CD8-positive, alpha-beta T cell (primary cell): ENCODE measurements at places on chromosomes 1 and 21.

GRCh38 chr1:36156329-36157114 is 562 bp downstream of the MAP7D1 start:
- peak; percentile 61 for DNase-seq

GRCh38 chr1:8913457-8913856 is 32.2 kb upstream of the CA6 start:
- no peak for DNase-seq

GRCh38 chr1:67570486-67571143 is 114.4 kb upstream of the GADD45A start:
- DNase-seq: no peak

GRCh38 chr1:172915271-172915670 is 135.5 kb downstream of the TNFSF18 start:
- no peak for DNase-seq

DNA sequence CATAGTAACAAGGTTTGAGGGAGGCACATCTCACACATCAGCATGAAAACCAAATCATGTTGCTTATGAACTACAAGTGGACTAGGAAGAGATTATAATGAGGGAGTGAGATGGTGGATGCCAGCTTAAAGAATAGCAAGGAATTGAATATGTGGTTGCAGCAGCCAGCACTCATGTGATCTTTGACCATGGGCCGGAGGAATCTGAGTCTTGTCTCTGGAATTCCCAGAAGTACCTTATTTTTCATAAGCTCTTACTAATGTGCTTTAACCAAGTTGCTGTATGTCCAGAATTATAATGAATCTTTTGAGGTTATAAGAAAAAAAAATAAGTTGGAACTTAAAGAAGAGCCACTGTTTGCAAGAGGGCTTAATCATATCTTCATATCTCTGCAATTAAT is 97.0 kb downstream of the DISP1 start:
- no peak for DNase-seq

- DNase-seq: no peak
These were observed 809.3 kb downstream of the NCAM2 start for GRCh38 chr21:21807598-21807903.

DNA sequence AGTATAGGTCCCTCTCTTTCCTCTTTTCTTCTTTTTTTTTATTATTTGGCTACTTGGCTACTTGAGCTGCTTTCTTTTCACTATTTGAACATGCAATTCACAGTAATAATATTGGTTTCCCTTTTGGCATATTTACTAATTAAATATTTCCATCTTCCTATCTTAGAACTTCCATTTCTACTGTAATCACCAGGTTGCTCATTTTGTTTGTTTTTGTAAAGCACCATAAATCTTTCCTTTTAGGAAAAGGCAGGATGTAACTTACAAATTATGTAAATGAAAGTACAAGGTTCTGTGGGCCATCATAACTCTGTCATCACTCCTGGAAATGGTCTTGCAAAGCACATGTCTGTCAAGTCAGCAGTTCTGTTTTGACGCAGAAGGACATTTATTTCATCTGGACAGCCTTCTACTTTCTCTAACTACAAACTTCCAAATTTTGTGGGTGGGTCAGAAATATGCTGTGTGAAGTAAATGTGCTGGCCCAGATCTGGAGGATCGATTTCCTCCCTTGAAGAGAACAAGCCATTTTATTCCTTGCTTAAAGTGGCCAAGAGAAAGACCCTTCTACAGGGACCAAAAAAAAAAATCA is 71.7 kb upstream of the TNFSF18 start:
- DNase-seq: no peak

DNA sequence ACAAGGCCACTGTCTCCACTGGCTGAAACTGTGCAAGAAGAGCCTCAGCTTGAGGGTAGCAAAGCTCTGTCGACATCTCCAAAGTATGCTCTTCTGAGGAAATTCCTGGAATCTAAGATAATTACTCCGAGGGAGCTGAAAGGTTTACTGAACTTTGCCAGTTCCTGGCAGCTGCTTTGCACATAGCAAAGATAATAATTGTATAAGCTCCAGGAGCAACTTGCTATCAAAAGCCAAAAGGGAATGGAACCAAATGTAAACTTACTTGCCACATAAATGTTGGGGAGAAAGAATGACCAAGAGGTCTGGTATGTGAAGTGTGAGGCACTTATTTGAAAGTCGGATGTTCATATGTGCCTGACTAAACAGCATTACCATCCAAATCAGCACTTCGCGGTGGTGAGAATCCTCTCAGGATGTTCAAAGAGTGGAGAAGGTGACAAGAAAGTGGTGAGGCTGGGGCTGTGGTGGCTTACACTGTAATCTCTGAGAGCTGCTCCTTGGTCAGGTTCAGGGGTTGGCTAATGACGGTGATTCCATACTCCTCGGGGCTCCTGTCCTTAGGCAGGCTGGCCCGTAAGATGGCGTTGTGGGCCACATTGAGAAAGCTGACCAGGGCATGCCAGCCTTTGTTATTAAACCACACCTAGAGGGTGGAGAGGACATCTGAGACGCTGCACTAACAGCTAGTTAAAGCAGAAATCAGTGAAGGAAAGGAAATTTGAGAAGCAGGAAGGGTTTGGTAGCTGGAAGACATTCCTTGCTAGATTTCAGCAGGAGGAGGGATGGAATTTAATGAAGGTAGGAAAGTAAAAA is 100.0 kb downstream of the ABCA4 start:
- no peak for DNase-seq

GRCh38 chr1:110879758-110880606 is 7.0 kb downstream of the CD53 start:
- peak; percentile 60 for DNase-seq

GRCh38 chr1:161089251-161089924 is at the start of gene NECTIN4:
Gene NECTIN4 (minus strand): TSS chr1:161089558. CDS start chr1:161089296, 262 bp downstream.
- no peak for DNase-seq

GRCh38 chr1:208397286-208397685 is 153.1 kb upstream of the PLXNA2 start:
- no peak for DNase-seq

GRCh38 chr1:43035821-43036741 is 77.4 kb upstream of the SLC2A1 start:
- DNase-seq: no peak

GRCh38 chr1:74271503-74271902 is 36.3 kb downstream of the TNNI3K start:
- DNase-seq: no peak
